ENCODE measurements at places on chromosomes 2 and 18.

- no peak for DNase-seq
Measured at GRCh38 chr2:217858519-217859491, 144.0 kb downstream of the TNS1 start.

DNA sequence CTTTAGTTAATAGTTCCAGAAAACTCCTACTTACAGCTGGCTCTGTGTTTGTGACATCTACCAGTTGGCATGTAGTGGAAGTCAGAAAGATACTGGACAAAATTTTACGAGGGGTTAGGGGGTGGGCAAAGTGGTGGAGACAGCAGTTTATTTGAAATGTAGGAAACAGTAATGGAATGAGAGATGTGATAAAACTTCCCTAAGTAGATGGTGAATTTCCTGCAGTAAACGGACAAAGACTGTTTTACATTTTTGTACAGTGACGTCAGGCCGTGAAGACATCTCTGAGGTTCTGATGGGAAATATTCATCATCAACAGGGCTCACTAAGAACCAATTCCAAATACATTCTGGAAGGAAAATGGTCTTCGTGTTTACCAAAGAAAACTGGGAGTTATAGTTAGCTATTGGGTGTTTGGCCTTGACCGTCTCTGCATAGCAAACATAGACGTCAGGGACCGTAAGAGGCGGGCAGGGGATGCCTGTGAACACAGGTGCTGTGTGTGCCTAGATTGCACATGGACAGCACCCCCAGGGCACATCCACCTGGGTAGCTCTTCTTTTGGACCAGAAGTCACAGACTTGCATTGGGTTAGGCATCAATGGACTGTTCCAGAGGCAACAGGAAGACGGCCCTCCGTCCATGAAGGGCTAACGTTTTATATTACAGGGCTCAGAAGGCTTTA is 131.5 kb downstream of the ZNF516 start:
- no peak for DNase-seq

DNA sequence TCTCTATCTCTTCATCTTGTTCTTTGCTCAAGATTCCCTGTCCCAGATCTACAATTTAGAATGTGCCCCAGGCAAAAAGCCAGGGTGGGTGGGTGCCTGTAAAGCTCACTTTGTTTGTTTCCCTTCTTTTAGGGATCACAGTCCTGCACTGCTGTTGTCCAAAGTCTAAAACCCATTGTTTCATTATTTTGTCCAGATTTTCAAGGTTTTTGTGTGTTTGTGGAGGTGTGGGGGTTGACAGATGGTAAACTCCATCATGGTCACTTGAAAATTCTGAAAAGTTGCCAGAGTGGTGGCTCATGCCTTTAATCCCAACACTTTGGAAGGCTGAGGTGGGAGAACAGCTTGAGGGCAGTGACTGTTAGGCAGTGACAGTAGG is 41.5 kb downstream of the YES1 start:
- no peak for DNase-seq

GRCh38 chr2:28231110-28231631 is 161.5 kb upstream of the FOSL2 start:
- no peak for DNase-seq

GRCh38 chr18:58288921-58289797 is 245.1 kb downstream of the NEDD4L start:
- DNase-seq: no peak

GRCh38 chr2:200603972-200604371 is 18.2 kb downstream of the AOX1 start:
- no peak for DNase-seq

DNA sequence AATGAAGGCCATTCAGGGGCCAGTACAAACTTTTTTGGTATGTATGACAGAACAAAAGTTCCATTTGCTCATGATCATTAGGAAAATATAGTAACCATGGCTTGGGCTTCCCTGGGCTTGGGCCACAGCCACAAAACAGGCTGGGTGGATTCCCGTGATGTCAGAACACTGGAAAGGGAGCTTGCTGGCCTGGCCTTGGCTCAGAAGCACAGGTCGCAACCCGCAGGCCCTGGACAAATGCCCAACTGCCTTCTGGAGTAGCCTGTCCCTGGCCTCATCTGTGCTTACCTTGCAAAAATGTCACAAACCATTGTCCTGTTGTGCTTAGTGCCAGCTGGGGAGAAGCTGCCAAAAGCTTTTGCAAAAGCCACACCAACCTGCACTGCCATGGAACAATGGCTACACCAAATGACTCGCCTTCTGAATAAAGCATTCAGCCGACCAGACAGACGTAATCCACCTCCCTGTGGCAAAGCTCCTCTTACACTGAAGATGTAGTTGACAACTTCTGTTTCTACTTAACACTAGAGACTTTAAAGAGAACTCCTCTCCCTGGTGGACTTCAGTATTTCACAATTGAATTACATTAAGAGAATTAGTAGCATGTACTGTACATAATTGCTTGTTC is 125.5 kb downstream of the ANKRD44 start:
- DNase-seq: no peak

DNA sequence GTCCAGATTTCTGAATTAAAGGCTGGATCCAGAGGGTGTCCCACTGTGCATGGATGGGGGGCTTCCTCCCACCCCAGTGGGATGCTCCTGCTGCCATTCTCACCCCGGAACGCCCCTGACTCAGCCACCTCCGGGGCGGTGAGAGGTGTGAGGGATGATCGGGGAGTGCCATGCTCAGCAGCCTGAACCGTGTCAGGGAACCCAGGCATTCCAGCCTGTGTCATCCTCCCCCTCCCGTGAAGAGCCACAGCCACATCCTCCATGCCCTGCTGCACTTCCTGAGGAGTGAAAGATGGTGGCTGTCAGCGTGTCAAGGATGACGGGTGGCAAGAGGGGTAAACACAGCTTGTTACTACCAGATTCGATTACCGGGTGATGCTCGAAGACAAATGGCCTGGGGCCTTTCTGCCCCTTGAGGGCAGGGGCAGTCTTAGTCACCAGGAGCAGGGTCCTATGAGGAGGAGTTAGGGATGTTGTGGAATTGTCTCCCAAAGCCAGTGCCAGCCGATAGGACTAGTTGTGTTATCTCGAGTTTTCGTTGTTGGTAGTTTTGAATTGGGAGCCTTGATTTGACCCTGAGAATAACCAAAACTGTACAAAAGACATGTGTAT is 80.8 kb downstream of the TCF7L1 start:
- no peak for DNase-seq

DNA sequence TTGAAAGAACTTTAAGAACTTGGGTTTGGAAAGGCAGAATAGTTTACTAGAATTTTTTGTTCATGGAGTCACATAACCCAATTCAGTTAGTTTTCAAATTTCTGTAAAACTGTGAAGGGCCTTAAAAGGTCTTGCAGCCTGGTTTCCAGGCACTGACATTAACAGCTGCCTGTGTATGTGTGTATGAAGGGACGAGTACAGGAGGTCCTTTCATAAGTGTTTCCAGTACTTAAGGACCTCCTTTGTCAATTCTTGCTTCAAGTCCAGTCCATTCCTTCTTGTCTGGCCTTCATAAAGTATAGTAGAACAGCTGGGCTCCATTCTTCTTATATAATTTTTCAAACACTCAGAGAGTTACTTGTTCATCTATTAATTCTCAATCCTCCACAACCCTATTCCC is 136.5 kb downstream of the NR4A2 start:
- DNase-seq: no peak

- no peak for DNase-seq
Measured at GRCh38 chr18:46939337-46939963, 22.0 kb downstream of the KATNAL2 start.
